ENCODE measurements at places on chromosomes 1 and 21.

- no peak for DNase-seq
Observed at GRCh38 chr1:79507770-79508169, 501.2 kb upstream of the ADGRL4 start.

DNA sequence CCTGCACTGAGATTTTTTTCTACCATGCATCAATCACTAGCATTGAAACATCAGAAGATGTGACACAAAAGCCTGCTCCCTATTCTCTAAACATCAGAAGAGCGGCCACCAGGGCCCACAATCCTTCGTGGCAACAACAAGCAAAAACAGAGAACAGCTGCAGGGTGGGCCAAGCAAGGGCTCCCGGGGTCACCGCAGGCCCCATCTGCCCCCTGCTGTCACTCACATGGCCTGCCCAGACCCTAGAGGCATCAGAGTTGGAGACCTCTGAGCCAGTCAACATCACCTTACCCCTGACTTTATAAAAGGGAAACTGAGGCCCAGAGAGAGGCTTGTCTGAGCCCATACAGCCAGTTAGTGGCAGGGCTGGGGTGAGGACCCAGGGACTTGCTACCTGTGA is 1.8 kb downstream of the LAPTM5 start:
- DNase-seq, result no peak

GRCh38 chr1:245805532-245805931 is 650.7 kb downstream of the KIF26B start:
- no peak for DNase-seq

- DNase-seq, result peak; percentile 48
Observed at GRCh38 chr1:206923009-206923960, 1.5 kb upstream of the FCMR start.

GRCh38 chr1:43366601-43367025 is 1.2 kb downstream of the ELOVL1 start:
- no peak for DNase-seq

- DNase-seq, result no peak
Observed at GRCh38 chr21:24941316-24942185, 665.7 kb downstream of the MRPL39 start.
